GM12892 (cell line): ENCODE measurements at places on chromosomes 11 and 22.

DNA sequence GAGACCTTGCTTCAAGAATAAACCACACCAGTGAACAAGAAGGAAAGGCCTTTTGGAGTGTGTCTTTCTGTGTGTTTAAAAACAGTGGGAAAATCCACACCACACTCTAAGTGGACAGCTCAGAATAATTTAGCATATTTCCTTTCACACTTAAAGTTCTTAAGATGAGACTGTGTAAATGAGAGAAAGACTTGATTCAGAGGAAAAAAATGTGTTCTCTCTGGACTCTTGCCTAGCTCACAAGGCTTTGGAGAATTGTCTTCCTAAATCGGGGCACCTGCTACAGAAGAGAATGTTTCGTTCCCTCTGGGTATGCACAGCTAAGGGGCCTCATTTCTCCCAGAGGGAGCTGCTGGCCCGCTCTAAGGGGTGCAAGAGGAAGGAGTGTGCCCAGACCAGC is 28.4 kb upstream of the CRTAM start:
- DNase-seq = no peak

GRCh38 chr22:44261861-44262595 is 50.7 kb downstream of the SHISAL1 start:
- no peak for DNase-seq

DNA sequence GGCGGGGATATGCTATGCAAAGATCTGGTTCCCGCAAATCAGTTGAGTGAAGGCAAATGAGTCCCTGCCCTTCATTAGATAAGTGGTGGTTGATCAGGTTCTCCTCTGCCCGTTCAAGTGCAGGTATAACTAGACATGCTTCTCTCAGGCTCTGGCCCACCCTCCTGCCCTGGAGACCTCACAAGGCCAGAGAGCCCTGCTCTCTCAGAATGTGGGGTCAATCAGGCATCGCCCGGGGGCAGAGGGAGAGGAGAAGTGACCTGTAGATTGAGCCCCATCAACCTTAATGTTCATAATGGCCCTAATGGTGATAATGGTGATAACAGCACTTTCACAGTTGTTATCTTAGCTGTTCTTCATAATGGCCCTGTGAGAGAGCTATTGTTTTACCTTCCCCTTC is 224.3 kb downstream of the DSCAML1 start:
- no peak for DNase-seq

DNA sequence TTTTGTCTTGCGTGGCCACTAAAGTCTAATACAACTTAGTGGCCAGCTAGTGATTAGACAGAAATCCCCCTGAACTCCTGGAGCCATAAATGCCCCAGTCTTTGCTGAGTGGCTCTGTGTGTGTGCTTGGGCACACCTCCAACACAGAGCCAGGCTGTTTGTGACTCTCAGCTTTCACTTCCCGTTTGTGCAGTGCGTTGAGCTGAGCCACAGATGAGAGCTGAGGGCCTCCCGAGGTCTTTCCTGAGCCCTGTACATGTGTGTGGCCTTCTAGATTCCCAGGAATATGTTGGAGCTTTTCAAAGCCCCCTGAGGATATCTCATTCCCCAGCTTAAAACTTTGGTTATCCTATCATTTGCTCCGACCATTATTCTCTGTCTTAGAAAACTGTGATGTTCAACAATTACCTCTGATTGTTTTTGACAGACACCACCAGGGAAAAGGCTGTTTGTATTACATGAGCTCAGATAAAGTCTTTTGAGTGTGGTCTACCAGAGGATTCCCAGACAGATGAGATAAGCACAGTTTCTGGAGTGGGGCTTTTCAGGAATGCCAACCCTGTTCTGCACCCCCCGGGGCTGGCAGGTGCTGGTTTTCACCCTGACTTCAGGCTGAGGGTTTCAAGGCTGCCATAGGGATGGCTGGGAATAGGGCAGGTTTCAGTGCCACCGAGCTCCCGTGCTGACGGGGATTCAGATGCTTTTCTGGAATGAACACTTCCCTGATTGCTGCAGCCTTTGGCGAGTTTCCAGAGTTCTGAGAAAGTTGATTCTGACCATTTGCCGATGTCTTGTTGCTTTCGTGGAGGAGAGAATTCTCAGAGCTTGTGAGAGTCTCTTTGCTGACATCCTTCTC is 23.8 kb downstream of the IGHMBP2 start:
- DNase-seq = no peak

DNA sequence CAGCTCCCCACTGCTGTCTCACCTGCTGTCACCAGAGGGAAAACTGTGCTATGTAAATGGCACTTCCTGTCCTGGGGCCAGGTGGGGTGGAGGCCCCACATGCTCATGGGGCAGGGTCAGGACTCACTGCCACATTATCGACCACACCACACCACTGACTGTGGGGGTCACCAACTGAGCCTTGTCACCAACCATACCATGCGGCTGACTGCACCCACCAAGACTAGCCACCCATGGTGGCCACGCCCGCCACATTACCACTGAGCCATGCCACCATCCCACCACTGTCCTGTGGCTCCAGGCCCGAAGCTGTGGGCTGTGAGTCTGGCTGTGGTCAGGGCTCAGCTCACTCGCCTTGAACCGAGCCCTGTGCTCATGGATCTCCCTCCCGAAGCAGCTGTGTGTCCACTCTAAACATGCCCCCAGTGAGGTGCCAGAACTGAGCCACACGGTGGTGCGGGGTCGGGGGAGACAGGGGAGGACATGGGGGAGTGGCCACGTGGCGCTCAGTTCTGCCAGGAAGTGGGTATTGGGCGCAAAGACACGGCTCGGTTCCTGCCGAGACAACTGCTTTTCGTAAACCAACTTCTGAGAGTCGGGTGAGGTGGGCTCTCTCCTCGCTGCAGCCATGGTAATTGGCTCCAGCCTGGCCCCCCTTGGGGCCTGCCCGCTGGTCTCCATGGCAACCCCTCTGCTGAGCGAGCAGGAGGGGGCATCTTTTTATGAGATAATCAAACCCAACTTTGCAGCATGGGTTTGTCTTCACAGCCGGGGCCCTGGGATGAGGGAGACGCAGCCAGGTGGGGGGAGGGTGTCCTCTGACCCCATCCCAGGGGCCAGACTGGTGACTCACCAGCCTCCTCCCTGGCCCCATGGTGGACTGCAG is 23.2 kb downstream of the RTN4R start:
- DNase-seq = no peak

DNA sequence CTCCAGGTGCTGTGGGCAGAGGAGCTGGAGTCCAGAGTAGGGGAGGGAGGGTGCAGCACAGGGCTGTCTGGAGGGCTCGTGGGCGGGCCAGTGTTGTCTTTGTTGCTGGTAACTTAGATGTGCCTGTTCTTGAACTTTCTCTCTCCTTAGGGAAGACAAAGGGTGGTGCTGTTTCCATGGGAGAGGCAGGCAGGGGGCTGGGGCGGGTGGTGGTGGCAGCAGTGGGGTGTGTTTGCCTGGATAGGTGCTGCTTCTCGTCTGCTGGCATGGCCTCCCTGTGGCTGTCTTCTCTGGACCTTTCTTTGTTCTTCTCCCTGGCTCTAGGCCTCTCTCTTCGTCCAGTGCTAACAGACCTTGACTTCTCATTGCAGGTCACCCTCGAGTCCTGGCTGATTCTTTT is 8.5 kb downstream of the SIDT2 start:
- DNase-seq = no peak

DNA sequence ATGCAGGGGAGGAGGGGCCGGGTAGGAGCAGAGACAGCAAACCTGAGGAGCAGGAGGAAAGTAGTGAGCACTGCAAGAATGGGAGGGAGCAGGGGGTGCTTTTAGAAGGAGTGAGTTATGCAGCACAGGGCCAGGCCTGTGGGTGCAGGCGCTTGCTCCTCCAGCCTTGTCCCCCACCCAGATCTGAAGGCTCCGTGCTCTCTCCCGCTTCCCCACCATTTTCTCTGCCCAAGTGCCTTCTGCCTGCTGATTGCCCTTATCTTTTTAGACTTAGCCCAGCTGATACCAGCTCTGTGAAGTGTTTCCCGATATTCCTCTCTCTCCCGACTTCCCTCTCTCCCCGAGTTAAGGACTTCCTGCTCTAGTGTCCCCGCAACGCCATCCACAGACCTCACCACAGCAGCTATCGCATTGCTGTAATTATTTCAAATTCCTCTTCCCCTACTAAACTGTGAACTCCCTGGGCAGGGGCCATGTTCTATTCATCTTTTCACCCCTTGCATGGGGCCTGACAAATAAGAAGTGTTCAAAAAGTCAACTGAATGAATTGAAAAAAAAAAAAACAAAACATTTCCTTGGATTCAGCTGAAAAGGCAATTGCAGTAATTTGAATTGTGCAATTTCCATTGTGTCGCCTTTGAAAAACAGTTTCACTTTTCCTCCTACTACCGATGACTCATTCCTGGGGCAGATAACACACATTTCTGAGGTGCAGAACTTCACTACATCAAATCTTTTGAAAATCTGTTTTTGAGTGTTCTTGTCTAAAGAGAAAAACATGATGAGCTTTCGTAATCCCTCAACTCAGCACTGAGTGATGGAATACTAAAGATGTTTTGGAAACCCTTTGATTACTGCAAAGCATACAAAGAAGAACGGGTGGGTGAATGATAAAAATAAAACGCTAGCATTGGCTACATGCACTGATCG is 69.7 kb upstream of the BMAL1 start:
- DNase-seq = no peak
